Adrenal gland (tissue), 19 donors: ENCODE measurements at places on chromosomes 4 and X.

- no peak for DNase-seq
Measured at GRCh38 chrX:78839711-78840110, 92.2 kb downstream of the LPAR4 start.

- no peak for DNase-seq
Measured at GRCh38 chr4:177596991-177597390, 154.8 kb upstream of the AGA start.

GRCh38 chrX:18894156-18894555, 89.8 kb downstream of the PHKA2 start:
- DNase-seq: no peak

- no peak for DNase-seq
Measured at GRCh38 chr4:169341490-169341889, 70.7 kb upstream of the SH3RF1 start.

GRCh38 chrX:56787734-56788152, 58.7 kb downstream of the NBDY start:
- no peak for DNase-seq

DNA sequence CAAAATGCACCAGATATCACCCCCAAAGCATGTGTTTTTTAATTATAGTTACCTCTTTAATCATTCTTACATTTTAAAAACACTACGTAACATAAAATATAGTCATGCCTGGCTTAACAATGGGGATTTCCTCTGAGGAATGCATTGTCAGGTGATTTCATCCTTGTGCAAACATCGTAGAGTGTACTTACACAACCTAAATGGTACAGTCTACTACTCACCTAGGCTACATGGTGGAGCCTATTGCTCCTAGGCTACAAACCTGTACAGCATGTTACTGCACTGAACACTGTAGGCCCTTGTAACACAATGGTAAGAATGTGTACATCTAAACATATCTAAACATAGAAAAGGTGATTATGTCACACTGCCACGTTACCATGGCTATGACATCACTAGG, 208.6 kb downstream of the SPOCK3 start:
- DNase-seq: no peak

DNA sequence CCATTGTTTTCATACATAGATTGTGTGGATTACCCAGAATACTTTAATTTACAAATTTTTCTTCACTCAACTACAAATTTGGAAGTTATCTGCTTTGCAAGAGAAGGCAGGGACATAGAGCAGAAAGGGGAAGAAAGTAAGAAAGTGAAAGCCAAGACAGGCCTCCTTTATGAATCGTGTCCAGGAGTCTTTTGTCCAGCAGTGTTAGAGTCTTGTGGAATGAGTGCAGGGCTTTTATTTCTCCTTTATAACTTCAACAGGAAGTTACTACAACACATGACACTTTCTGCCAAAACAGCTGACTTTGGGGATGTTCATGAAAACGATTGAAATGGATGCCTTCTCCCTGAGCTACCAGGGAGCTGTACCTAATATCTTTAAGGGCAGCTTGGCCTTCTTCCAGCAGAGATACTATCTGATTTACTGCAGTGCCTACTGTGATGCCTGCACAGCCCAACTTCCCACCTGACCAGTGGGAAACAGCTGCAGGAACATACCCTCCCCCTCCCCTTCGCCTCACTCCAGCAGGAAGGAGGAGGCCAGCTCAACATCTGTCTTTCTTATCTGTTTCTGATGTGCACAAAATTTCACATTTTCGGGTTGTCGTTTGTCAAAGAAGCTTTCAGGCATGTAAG, 557.7 kb upstream of the SLIT2 start:
- no peak for DNase-seq

- DNase-seq: no peak
Measured at GRCh38 chr4:87025614-87026041, 90.8 kb downstream of the AFF1 start.

DNA sequence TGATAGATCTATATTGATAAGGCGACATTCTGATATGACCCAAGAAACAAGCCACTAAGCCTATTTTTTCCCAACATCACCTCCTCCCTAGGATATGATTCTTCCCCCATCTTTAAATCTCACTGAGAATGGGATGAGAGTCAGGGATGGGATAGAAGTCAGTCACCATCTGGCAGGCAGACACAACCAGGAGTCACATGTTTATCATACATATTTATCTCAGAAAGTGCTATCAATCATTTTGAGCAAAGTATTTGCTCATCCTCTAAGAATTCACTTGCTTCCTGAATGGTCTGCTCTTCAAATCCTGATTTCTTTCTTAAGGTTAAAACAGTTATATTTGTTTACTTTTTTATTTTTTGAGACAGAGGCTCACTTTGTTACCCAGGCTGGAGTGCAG, 20.3 kb downstream of the DNAAF6 start:
- DNase-seq: no peak

GRCh38 chr4:73761856-73762255, 21.5 kb downstream of the CXCL8 start:
- no peak for DNase-seq

GRCh38 chrX:71998836-71999509, 88.3 kb downstream of the NHSL2 start:
- DNase-seq: peak; percentile 55

DNA sequence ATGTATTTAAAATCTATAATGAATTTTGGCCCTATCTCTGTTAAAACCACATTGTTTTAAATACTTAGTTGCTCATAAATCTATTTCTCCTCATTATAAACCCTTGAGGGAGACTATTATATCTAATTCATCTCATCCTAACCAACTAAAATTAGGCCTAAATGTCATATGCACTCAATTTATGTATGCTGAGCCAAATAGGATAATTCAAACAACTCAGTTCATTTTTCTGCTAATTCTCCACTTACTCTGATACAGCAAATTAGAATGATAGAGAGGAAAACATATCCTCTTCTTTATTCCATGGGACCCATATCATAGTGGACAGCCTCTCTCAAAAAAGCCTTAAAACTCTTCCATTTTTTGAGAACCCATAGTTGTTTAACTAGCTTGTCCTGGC, 80.3 kb upstream of the TET2 start:
- DNase-seq: no peak

DNA sequence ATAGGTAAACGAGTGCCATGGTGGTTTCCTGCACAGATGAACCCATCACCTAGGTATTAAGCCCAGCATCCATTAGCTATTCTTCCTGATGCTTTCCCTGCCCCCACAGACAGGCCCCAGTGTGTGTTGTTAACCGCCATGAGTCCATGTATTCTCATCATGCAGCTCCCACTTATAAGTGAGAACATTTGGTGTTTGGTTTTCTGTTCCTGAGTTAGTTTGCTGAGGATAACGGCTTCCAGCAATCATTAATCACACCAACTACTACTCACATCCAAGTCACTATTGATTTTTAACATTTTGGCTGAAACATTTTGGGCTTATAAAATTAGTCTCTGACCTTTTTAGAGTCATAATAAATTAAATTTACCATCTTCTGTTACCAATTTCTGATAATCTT, 205.3 kb downstream of the SPOCK3 start:
- no peak for DNase-seq

- DNase-seq: no peak
Measured at GRCh38 chr4:74738464-74739143, 55.7 kb downstream of the BTC start.

DNA sequence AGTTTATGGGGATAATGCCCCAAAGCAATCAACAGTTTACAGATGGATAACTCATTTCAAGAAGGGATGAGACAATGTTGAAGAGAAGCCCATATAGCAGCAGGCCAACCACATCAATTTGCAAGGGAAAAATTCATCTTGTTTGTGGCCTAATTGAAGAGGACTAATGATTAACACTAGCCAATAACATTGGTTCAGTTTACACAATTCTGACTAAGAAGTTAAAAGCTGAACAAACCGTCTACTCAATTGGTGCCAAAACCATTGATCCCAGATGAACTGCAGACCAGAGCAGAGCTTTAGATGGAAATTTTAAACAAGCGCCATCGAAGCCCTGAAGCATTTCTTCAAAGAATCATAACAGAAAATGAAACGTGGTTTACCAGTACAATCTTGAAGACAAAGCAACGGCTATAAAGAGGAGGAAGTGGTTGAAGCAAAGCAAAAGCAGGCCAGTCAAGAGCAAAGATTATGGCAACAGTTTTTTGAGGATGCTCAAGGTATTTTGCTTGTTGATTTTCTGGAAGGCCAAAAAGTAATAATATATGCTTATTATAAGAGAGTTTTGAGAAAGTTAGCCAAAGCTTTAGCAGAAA, 20.5 kb upstream of the BLTP1 start:
- DNase-seq: no peak
